HT-29 (cell line): ENCODE measurements at places on chromosomes 1 and 21. TPM values are rescaled to one million over a fixed set of nuclear protein-coding genes. Genes with fewer than 3 reads are reported as not detected.

ANKRD34A gene
- total RNA-seq: 0.20 and 1.9 TPM in 2 replicates

VWA1 gene
- 220 and 232 TPM in 2 replicates for total RNA-seq

PKN2 gene
- total RNA-seq: 12.2 and 14.9 TPM in 2 replicates

ASTN1 gene
- total RNA-seq: not detected in 2 replicates

ACTL8 gene
- total RNA-seq: 0.20 and 0.55 TPM in 2 replicates

CYP4X1 gene
- total RNA-seq: not detected in 2 replicates

GPR161 gene
- total RNA-seq: 0.29 TPM in 1 of 2 replicates, not detected in the other

C1orf122 gene
- total RNA-seq: 103 and 113 TPM in 2 replicates

CALML6 gene
- 0.91 TPM in 1 of 2 replicates, not detected in the other for total RNA-seq

OTUD7B gene
- total RNA-seq: 5.9 and 6.2 TPM in 2 replicates

RASAL2 gene
- total RNA-seq: 14.7 and 21.3 TPM in 2 replicates

REN gene
- total RNA-seq: 10.7 and 15.6 TPM in 2 replicates

RSPH1 gene
- total RNA-seq: 1.9 and 2.7 TPM in 2 replicates

KIAA0040 gene
- total RNA-seq: 5.8 and 8.3 TPM in 2 replicates

CLDN8 gene
- total RNA-seq: not detected in 2 replicates

SRGAP2C gene
- total RNA-seq: 2.3 and 4.7 TPM in 2 replicates

DIPK1A gene
- total RNA-seq: 0.38 and 0.97 TPM in 2 replicates

PDE9A gene
- 8.4 and 9.1 TPM in 2 replicates for total RNA-seq

KRTAP12-4 gene
- not detected in 2 replicates for total RNA-seq

PRKAB2 gene
- 3.5 and 6.1 TPM in 2 replicates for total RNA-seq

PLA2G2C gene
- total RNA-seq: not detected in 2 replicates

FOXO6 gene
- 1.5 and 1.9 TPM in 2 replicates for total RNA-seq
